Skeletal muscle tissue (tissue), 5 donors: ENCODE measurements at places on chromosomes 6 and 20. TPM values are rescaled to one million over a fixed set of nuclear protein-coding genes. Genes with fewer than 3 reads are reported as not detected.

SAMD3 gene
- 8.9 TPM for total RNA-seq

SNX14 gene
- total RNA-seq = 117 TPM

C6orf58 gene
- total RNA-seq = not detected

LY6G6D gene
- not detected for total RNA-seq

KIF6 gene
- total RNA-seq = 1.0 TPM

PROCR gene
- total RNA-seq = 50.6 TPM

RSPH9 gene
- total RNA-seq = 0.52 TPM

ANGPT4 gene
- under 0.01 TPM for total RNA-seq

BPIFB1 gene
- not detected for total RNA-seq

XKR7 gene
- total RNA-seq = not detected

MARCKS gene
- total RNA-seq = 146 TPM

RPS6KA2 gene
- total RNA-seq = 10.4 TPM

NHLRC1 gene
- total RNA-seq = 3.1 TPM

HLA-DOA gene
- total RNA-seq = 1.0 TPM

IP6K3 gene
- total RNA-seq = 13.6 TPM

ELOVL4 gene
- total RNA-seq = 2.1 TPM

EYS gene
- total RNA-seq = 2.1 TPM

PTGIS gene
- 25.6 TPM for total RNA-seq
